Caco-2 (cell line): ENCODE measurements at places on chromosomes 4 and X. TPM values are rescaled to one million over a fixed set of nuclear protein-coding genes. Genes with fewer than 3 reads are reported as not detected.

DNA sequence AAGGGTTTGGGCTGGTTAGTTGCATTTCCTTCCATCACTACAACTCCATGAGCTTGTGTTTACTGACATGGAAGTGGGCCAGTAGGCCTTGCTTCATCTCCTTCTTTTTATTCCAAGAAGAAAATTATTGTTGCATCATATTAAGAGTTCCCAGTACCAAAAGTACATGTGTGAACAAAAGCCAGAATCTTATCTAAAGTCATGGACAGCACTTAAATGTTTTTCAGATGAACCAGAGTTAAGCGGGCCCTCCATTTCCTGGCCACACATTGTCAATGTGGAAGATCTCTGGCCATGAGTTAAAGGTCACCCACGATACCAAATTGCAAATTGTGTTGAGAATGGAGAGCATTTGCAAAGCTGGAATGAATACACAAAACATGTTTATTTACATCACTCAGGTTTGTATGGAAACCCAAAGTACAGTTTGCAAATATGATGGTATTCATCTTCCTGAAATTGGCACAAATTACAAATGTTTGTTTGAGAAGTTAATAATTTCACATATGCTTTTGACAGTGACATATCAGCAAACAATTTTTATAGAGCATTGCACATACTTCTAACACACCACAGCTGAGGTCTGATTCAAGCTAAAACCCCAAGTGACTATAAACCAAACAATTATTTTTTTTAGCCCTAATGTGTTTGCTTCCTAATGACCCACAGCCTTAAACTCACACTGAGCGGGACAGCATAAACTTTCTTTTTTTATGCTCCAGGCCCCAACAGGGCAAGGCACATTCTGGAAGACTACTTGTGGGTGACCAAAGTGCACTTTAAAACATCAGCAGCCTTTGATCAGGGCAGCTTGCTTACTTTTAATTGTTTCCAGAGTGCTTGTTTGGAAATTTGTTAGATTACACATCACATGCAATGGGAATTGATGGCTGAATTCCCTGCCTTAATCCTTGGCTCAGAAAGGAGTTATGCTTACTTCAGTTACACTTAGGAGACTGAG is 502.9 kb upstream of the SLIT2 start:
- DNase-seq = no peak

Gene GAB1
- 46.9 and 48.9 TPM in 2 replicates for total RNA-seq

GRCh38 chr4:102501447-102501696 is 213 bp downstream of the NFKB1 start:
- DNase-seq = no peak

- DNase-seq = no peak
These were observed 17.0 kb upstream of the MSANTD1 start for GRCh38 chr4:3232001-3232400.
